Activated CD8-positive, alpha-beta memory T cell treated with anti-CD3 and anti-CD28 coated beads, Interleukin-2, amount 50 U/mL, for 4 hours (primary cell): ENCODE measurements at places on chromosomes 3 and 15.
A peak's percentile ranks its signal among the peaks of the same experiment; 100 is the strongest.

GRCh38 chr3:30681649-30682211, 75.3 kb downstream of the TGFBR2 start:
- DNase-seq, result no peak

DNA sequence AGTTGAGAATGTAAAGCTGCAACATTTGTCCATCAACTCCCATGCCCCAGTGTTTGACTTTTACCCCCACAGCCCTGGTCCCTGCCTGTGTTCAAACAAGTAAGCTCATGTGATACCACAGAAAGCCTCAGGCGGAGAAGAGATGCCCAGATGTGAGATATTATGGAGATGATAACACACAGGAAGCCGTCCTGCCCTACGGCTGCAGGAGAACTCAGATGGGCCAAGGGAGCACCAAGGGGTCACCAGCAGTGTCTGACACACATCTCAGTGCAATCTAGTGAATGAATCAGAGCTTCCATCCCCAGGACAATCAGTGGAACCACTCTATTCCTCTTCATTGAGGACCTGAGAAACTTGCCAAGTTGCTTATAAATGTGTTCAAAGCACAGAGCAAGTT, 14.0 kb upstream of the SPINK8 start:
- no peak for DNase-seq

- peak; percentile 24 for DNase-seq
Observed at GRCh38 chr15:60798821-60799220, 319.9 kb upstream of the ICE2 start.

GRCh38 chr3:9168241-9168741, 81.2 kb downstream of the SRGAP3 start:
- no peak for DNase-seq

DNA sequence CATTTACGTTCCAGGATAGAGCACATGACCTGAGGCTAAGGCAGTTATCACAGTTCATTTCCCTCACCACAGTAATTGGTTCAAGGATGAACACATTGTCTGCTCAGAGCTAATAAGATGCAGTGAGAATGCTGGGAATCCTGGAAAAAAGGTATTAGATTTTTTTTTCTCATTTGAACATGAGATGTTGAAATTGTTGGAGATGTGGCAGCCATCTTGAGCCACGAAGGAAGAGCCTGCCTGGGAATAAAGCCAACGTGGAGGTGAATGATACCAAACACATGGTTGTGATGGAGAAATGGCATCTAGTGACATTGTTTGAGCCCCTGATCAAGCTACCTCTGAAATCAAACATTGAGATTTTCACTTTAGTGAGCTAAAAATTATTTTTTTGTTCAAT, 16.0 kb upstream of the STT3B start:
- DNase-seq, result no peak

DNA sequence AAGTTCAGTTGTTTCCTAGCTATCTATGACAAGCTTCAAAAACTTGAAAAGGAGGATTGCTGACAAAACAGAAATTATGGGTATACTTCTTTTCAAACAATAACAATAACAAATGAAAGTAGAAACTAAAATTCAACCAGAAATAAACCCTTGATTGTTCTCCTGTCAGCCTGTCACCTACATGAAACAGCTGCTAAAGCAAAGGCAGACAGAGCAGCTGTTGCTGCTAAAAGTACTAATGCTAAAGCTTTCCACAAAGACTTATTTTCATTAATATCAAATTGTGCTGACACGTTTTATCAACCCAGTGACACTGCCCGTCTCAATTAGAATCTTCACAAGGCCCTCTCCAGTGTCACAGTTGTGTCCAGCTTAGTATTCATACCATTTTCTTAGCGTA, 533.2 kb upstream of the GBE1 start:
- no peak for DNase-seq

- DNase-seq, result no peak
Observed at GRCh38 chr3:140470211-140470610, 207.7 kb upstream of the TRIM42 start.

GRCh38 chr3:184361532-184361931, at the start of the genes CLCN2 and POLR2H:
Gene CLCN2, minus strand, starts transcription at chr3:184361605. Its CDS starts 126 bp downstream, at chr3:184361479.
Gene POLR2H, plus strand, starts transcription at chr3:184361710. Its CDS starts 1,783 bp downstream, at chr3:184363493.
- peak; percentile 47 for DNase-seq

- DNase-seq, result no peak
Observed at GRCh38 chr3:195081242-195081963, 189.6 kb downstream of the XXYLT1 start.

GRCh38 chr3:188310270-188310710, 156.3 kb downstream of the LPP start:
- no peak for DNase-seq

DNA sequence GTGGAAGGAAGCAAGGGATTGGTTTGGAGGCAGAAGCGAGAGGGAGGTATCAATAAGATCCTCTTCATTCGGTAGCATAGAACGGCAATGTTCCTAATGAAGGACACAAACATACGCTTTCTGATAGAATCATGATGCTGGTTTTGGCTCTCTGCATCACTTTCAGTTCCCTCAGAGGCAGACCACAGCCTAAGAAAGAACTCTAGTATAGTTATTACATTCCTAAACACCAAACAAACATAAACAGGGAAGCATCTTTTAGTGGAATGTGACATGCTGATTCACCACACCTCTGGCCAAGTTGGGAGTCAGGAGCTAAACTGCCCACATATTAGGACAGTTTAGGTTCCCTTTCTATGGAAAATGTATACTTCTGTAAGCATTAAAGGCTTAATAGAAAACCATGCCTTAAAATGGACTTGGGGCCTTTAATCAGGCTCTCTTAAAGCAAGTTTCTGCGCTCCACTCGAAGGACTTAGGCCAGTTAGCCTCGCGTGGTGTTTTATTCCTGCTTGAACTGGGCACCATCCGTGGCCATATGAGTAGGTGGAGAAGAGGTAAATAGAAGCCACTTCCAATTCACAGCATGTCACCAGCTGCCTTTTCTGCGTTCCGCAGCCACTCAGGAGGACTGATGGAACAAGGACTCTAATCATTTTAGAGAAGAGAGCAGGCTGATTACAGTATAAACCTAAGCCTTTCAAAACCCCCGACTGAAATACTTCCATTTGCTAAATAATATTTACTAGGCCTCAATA, 53.7 kb downstream of the CD47 start:
- no peak for DNase-seq

DNA sequence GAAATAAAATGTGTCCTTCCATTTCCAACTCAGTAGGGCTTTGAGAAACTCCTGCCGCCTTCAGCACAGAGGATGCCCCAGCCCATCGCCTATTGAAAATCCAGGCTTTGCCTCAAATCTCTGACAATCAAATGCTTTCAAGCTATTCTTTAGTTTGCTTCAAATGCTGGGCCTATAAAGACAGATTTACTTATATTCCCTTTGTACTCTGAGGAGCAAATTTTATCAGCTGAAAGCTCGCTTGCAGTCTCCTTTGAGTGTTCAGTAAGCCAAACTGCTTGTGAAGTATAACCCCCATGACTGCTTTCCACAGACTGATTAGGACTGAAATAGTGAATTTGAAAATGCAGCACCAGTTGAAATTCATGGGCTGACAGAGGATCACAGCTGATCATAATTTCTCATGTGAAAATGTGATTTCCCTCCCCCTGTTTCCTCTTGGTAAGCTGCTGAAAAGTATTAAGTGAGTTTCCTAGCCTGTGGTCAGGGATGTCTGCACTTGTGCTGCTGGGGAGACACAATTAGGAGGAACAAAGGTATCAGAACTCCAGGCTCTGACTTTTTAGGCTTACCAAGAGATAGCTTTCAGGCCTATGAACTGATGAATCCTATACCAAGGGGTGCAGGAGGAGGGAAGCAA, 563.4 kb upstream of the TGFBR2 start:
- no peak for DNase-seq

DNA sequence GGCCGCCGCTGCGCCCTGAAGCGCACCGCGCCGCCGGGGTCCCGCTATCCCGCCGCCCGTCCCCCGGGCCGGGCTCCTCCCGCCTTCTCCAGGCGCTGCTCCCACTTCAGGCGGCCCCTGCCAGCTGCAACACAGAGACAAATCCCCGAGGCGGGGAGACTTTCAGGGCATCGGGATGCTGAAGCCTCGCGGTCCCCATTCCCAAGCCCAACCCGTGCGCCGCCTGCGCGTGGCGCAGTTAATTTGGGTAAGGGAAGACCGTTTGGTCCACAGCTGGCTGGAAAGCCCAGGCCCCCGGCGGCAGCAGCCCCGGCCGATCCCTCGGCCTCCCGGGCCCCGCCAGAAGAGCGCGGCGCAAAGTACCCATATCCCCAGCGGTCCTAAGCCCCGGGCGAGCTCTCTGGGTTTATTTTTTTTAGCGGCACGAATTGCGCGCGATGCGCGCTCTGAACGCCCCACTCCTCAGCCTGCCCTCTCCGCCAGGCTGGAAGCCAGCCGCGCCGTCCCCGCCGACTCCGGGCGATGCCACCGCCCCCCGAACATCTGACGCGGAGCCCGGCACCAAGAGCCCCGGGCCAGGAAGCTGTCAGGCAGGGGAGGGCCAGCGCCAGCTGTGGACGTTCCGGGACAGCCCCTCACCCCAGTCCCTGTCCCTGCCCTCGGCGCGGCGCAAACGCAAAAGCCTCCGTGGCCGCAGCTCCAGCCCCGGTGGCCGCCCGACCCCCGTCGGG, 517 bp downstream of the FBN1 start:
- DNase-seq, result no peak

DNA sequence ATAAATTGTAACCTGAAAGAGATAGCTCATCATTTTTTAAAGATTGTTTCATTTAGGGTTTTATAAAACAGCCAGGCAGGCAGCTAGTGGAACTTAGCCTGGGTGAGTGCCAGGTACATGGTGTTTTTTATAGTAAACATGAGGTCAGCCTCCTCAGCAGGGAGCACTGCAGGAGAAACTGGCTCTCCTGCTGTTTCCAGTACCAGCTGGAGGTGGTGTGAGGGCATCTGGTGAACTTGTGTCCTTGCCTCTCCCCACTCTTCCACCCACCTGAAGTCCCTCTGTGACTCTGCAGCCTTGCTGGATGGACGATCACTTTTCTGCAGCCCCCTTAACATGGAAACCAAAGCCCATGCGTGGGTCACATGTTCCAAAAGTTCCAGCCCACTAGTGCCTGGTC, 128.4 kb downstream of the FAM174B start:
- no peak for DNase-seq

DNA sequence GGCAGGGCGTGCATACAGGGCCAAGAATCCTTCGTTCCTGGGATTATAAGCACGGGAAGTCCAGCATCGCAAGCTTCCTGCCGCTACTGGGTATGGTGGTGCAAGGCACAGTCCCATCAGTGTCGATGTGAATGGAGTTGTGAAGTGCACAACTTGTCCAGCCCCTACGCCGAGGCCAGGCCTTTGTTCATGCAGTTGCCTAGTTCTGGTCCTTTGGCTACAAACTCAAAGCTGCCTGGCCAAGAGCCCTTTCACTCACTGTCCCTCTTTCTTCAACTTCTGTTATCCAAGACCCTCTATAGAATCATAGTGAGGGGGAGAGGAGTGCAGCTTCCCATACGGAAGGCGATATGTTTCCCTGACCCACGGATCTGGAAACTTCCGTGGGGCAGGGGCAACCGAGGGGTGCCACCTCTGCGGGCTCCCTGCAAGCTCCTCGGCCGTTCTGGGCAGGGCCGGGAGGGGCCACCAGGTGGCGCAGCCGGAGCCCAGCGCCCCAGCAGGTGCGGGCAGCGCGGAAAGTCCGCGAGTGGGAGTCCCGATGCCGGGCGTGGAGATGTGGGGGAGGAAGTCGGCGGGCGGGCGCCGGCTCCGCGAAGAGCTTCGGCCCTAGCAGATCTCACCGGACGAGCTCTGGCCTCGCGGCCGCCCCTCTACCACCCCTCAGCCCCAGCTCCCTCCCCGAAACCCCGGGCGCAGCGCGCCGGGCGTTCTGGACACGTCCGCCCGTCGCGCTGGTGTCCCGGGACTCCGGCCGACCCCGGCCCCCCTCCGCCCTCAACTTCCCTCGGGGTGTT, 693 bp downstream of the RASGRP1 start:
- peak; percentile 91 for DNase-seq

- no peak for DNase-seq
Observed at GRCh38 chr3:146747051-146747450, 141.9 kb upstream of the PLSCR5 start.

- DNase-seq, result no peak
Observed at GRCh38 chr3:11282250-11283138, 10.3 kb downstream of the ATG7 start.

DNA sequence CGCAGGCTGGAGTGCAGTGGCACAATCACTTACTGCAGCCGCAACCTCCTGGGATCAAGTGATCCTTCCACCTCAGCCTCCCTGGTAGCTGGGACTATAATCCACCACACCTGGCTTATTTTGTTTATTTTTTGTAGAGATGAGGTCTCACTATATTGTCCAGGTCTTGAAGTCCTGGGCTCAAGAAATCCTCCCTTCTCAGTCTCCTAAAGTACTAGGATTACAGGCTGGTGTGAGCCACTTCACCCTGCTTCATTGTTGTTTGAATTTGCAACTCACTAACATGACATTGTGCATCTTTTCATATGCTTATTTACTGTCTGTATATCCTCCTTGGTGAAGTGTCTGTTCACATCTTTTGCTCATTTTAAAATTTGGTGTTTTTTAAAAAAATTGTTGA, 10.1 kb downstream of the PARP15 start:
- DNase-seq, result no peak

GRCh38 chr3:45154641-45155147, 8.5 kb upstream of the CDCP1 start:
- DNase-seq, result no peak

DNA sequence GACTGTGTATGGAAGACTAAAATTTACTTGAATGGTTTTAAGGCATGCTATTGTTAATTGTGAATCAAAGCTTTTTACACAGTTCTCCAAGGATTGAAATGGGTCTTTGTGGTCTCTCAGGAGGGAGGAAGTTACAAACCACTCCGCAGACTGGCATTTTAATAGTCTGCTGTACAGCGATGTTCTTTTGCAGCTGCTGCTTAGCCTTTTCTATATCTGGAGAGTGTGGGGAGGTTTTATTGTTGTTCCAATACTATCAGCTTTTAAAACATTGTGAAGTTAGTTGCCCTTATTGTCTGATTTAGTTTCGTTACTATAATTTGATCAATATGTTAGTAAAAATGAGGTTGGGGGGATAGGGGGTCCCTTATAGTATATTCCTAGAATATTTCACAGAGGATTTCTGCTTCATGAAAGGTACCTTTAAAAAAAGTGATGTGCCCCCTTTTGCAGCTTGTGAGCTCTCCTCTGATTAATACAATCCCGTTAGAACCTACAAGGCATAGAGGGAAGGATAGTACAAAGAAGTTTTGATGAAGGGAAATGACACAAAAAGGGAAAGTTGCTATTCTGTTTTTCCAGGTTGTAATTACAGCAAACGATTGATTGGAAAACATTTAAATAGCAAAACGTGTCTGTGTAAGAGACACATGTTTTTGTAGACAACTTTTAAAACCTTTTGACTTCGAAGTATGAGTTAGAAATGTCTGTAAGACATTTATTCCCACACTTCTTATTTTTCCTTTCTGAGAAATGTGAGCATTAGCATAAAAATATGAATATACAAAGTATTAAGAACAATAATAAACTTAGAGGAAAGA, 158.3 kb upstream of the CGNL1 start:
- no peak for DNase-seq

GRCh38 chr3:11289864-11290263, 17.7 kb downstream of the ATG7 start:
- DNase-seq, result no peak

DNA sequence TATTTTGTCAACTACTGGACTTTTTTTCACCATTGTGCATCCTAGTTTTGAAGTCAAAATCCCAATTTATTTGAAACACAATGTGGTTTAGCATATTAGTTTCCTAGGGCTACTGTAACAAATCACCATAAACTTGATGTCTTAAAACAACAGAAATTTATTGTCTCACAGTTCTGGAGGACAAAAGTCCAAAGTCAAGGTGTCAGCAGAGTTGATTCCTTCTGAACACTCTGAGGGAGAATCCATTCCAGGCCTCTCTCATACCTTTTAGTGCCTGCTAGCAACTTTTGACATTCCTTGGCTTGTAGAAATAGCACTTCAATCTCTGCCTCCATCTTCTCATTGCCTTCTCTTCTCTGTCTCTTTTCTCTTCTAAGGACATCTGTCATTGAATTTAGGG, 14.9 kb upstream of the SLC27A2 start:
- no peak for DNase-seq
